Posterior vena cava (tissue), 2 donors: ENCODE measurements at places on chromosomes 7 and 10. TPM values are rescaled to one million over a fixed set of nuclear protein-coding genes. Genes with fewer than 3 reads are reported as not detected.
A peak's percentile ranks its signal among the peaks of the same experiment; 100 is the strongest.

GRCh38 chr10:131000743-131001142 lies 310.8 kb downstream of the TCERG1L start:
- DNase-seq: no peak

DNA sequence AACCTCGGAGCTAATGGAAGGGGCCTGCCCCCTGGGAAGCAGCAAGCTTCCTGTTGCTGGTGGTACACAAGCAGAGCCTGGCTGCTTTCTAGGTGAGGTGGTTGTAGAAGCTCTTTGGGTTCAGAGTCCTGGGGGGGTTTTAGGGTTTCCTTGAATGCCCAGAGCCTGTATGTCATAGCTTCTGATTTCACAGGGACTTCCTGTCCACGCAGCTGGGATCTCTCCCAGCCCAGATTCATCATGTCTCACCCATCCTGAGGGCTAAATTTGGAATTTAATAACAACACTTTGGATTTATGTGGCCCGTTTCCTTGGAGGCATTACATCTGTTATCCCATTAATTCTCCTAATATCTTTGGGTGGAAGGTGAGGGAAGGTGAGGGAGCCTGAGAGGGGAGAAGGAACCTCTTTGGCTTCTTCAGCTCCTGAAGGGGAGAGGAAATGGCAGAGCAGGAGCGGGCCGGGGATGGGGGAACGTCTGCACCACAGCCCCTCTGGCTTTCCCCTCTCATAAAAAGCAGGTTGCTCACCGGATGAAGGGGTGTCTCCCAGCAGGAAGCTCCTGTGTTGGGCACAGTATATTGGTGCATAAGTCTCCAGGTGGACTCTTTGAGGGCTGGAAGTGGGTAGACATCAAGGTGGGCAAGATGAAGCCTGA lies 19.7 kb downstream of the RPS24 start:
- peak; percentile 73 for DNase-seq

GRCh38 chr7:27111042-27111750 lies 8.7 kb upstream of the HOXA2 start:
- DNase-seq: no peak

DNA sequence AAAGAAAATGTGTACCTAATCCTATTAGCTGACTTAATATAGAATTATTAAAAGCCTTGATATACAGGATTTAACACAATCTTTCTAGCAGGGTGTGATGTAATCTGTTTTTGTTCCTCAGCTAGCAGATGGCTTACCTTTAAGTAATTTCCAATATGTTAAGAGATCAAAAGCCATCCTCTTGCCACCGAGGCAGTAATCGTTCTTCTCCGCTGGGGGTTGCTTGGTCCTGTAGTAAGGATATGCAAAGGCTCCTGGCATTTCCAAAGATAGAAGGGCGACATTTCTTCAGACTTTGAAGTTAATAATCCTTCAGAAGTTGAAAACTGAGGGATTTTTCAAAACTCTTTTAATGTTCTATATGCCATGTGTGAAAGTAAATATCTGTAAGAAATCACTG lies 156.4 kb downstream of the FZD1 start:
- DNase-seq: no peak

COL28A1 gene
- 0.46 TPM for total RNA-seq

ENKUR gene
- total RNA-seq: not detected

C10orf53 gene
- not detected for total RNA-seq
